ENCODE measurements at places on chromosomes 1 and 21. TPM values are rescaled to one million over a fixed set of nuclear protein-coding genes. Genes with fewer than 3 reads are reported as not detected.

- DNase-seq: no peak
Measured at GRCh38 chr1:58233729-58234128, 312.8 kb downstream of the OMA1 start.

DNA sequence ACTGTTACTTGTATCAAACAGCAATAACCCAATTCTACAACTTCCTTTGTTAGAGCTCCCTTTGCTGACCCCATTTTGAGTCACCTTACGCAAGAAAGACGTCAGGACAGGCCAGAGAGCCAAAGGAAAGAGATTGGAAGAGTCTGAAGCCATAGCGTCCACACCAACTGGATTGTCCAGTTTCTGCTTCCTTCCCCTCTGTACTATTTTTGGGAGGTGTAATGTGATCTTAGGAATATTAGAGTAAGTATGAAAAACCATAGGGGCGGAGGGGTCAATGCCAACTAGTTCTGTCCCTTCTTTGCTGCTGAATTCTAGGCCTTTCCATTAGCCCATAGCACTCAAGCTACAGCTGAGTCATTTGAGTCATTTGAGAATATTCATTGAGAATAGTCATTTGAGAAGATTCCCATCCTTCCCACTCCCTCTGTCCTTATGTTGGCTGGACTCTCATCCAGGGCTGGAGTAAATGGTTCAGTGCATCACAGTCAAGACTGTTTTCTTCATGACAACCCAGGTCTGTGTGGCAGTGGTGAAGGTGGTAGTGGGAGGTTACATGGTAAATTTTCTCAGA lies 14.8 kb upstream of the NFIA start:
- no peak for DNase-seq

DNA sequence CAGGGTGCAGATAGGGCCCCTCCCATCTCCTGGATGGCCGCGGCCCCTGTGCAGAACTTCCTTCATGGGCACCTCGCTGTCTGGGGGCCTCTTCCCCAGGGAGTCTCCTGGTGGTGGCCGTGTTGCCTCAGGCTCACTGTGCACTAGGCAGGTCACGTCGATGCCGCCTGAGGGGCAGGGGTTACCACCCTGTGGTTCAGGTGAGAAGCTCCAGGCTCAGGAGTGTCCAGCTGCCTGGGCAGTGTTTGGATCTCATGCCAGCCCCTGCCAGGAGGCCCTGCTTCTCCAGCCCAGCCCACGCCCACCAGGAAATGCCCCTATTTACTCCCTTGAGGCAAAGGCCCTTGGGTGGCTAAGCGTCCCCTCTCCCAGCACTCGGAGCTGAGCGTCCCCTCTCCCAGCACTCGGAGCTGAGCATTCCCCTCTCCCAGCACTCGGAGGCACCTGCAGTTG lies 2.1 kb downstream of the ITGB2 start:
- DNase-seq: no peak

The LRRIQ3 gene
- total RNA-seq: 0.86 TPM

The OBSCN gene
- total RNA-seq: 29.6 TPM

DNA sequence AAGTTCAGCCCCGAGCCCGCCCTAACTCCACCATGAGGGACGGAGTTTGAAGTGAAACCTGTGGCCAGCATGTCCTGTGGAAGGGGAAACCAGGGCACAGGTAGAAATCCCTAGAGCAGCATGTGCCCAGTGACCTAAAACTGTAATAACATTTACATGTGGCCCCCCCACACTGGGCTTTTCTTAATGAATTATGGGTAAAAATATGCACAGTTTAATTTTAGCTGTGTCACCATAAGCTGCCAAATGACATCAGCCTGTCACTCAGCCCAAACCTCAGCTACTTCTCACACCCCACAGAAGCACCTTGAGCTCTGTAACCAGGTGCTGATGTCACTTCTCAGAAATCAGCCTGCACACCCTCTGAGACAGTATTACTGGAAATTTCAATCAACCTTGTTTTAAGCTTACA lies 50.0 kb upstream of the SLC19A1 start:
- DNase-seq: no peak

The CA6 gene
- total RNA-seq: not detected

The ABCA4 gene
- total RNA-seq: not detected

Data from MCF 10A (cell line).